Activated CD4-positive, alpha-beta T cell treated with anti-CD3 and anti-CD28 coated beads, Interleukin-2, amount 50 U/mL, for 48 hours (primary cell): ENCODE measurements at places on chromosomes 1 and 21.

DNA sequence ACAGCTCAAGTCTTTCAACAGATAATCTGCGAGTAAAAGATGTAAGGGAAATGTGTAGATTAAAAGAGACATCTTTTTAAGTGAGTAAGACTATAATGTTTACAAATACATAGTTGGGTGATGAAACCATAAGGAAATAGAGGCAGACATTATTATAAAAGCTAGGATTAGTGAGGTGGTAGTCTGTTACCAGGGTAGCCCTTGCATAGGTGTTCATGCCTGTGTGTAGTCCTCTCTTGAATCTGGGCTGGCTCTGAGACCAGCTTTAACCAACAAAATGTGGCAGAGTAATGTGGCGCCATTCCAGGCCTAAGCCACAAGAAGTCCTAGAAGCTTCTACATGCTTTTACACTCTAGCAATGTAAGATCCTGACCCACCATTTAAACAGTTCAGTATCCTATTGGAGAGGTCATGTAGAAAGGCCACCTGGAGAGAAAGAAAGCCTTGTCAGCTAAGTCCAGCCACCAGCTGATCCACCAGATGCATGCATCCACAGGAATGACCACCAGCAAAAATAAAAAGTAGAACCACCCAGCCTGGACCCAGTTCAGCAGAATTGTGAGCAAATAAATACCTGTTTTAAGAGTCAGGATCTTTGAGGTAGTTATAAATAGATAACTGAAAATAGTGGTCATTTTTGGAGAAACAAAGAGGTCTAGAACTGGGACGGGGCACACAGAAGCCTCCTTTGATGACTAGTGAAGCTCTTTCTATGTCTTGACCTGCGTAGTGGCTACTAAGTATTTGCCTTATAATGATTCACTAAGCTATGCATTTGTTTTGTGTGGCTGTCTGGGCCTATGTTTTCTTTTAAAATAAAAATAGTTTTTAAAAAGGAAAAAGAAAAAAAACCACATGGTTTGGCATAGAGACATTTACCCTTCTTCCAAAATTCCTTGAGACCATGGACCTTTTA, 8.1 kb downstream of the NIBAN1 start:
- no peak for DNase-seq

DNA sequence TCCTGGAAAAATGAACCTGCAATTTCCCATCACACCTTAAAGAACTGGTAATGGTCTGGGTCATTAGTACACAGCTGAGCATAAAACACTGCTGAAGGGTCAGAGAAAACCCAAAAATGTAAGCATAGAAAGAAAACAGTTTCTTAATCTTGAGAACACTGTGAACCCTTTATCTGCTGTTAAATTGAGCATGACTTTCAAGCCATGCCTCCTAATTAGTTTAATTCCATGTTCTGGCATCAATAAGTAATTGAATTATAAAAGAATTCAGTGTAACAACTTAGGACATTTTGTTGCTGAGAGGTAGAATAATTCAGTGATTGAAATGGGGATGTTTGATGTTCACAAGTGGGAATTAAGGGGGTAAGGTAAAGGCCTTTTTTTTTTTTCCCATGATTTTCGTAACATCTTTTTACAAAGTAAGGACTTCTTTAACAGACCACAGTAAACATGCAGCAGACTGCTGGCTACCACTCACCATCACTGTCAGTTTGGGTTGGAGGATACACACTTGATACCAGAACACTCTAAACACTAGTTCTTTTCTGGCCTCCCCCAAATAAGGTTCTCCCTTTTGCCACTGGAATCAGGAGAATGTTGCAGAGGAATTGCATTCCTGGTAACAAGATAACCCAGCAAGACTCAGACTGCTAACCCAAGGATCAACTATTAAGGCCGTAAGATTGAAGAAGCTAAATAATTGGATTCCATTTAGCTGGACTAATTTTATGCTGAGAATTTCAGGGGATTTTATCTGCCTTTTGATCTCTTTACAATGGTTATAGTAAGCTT, 3.0 kb downstream of the RWDD3 start:
- no peak for DNase-seq

GRCh38 chr1:111625276-111625675, 5.7 kb downstream of the RAP1A start:
- DNase-seq, result no peak

DNA sequence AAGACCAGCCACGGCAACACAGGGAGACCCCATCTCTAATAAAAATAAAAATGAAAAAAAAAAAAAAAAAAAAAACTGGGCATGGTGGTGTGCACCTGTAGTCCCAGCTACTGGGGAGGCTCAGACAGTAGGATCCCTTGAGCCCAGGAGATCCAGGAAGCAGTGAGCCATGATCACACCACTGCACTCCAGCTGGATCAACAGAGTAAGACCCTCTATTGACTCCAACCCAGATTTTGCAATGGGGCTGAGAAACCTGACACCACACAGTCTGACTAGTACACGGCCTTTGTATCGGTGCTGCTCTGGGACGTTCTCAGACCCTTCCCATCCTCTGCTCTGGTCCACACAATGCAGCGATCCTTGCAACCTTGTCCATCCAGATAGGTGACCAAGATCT, 31.8 kb downstream of the SPATA21 start:
- no peak for DNase-seq

GRCh38 chr21:36729310-36729970, 30.5 kb downstream of the SIM2 start:
- no peak for DNase-seq

- DNase-seq, result no peak
Measured at GRCh38 chr1:74465193-74465681, 47.2 kb downstream of the LRRC53 start.

DNA sequence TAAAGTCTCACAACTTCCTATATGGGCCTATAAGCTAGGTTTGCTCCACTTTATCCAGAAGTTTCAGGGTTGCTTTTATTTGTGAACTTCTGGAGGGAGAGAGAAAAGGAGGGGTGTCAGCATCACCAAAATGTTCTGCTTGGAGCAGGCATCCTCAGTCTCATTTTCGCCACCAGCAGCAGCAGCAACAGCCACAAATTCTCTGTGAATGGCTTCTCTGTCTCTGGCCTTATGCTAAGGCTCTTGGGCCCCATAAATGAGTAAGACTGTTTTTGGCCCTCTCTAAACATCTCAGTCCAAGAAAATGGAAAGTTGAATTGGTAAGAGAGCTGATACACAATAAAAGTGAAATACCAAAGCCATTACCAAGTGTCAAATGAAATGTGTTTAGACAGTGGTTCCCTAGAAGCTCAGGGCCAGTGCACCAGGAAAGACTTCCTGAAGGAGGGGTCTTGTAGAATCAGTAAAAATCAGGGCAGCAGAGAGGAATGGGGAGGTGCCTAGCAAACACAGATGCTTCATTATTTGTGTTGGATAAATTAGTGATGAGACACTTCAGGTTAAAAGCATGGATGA, 53.0 kb upstream of the SPATA6 start:
- no peak for DNase-seq

- DNase-seq, result no peak
Measured at GRCh38 chr21:23921670-23922418, 1685.4 kb downstream of the MRPL39 start.

- DNase-seq, result no peak
Measured at GRCh38 chr1:147509786-147510395, 31.4 kb upstream of the BCL9 start.

- no peak for DNase-seq
Measured at GRCh38 chr1:6086762-6087376, 41.2 kb downstream of the KCNAB2 start.

DNA sequence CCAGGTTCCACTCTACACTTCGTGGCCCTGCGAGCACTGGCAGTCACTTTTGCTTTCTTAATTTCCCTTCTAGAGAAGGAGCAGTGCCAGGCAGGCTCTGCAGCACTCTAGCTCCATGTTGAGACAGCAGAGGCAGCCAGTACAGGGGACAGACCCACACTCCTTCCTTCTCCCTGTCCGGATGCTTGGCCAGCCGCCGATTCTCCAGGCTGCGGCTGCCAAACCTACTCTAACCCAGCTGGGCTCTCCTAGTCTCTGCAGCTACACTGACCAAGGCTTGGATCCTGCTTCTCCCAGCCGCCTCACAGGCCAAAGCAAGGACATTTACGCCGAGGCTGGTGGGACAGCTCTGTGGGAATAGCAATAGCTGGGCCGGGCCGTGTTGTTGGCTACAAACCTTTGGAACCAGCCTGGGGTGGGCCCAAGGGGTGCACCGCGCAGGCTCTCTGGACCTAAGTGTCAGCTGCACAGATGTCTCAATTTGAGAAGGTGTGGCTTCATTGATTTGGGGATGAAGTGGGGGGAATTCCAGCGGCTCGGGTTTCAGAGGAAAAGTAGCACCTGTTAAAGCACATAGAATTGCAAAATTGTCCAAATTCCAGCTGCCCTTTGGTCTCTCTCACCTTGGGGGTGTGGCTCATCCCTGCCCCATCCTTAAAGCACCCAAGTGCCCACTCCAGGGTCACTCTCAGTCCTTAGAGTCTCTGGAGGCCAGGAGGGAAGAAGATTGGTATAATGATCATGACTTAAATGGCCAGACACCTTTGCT, 3.2 kb downstream of the BARHL2 start:
- no peak for DNase-seq

DNA sequence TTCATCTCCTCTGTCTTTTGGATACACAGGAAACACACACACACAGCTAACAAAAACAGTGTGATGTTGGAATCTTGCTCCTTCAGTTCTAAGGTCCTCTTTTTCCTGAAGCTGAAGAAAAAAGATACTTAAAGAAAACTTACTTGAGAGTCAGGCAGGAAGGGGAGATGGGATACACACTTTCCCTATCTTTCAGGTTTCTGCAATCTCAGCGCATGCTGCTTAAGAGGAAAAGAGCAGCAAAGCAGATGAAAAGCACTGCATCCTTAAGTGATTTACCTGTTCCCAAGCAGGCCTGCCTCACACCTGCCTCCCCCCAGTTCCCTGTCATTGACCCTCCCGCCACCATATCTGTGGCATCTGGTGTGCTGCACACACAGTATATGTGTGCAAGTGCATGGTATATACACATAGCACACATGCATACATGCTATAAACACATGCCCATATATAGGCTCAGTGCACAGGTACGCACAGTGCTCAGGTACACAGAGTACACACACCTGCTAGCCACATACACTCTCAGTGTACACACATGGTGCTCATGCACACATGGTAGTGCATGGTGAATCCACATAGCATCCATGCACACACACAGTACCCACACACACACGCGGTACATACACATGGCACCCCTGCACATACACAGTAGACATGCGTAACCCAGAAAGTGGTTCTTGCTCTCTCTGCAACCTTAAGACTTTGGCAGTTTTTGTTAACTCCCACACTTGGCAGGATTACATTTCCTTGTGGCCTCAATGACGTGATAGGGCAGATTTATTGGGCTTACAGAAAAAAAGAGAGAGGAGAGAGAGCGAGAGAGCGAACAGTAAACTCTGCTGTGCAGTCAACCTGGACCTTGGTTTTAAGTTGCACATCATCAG, 166.9 kb downstream of the TOMM20 start:
- no peak for DNase-seq

DNA sequence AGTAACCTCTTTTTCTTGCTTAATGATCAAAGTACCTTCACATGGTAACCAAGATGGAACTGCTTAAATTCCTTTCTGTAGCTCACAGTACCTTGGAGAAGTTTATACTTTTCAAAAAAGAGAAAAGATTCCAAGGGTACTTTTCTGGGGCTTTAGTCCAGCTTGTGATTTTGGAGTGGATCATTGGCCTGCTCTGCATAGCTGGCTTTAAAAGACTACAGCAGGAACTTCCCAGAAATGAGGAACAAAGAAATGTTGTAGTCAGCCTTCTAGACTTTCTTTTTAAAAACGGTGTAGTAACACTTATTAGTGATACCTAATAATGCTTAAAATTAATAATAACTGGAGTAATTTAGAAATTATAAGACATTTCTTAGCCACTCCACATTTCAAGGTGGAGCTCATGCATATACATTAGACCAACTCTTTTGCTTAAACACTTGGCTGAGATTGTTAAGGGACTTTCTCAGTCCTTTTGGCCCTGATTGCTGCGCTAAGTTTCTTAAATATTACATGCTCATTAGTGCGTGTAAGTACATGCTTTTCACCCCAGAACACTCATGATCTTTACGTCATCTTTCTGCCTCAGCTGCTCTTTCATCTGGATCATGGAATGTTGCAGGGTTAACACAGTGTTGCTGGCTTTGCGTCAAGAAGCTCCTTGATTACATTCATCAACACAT, 57.3 kb downstream of the SDCCAG8 start:
- DNase-seq, result no peak

GRCh38 chr1:149923626-149924025, 4.0 kb downstream of the SF3B4 start:
- no peak for DNase-seq

DNA sequence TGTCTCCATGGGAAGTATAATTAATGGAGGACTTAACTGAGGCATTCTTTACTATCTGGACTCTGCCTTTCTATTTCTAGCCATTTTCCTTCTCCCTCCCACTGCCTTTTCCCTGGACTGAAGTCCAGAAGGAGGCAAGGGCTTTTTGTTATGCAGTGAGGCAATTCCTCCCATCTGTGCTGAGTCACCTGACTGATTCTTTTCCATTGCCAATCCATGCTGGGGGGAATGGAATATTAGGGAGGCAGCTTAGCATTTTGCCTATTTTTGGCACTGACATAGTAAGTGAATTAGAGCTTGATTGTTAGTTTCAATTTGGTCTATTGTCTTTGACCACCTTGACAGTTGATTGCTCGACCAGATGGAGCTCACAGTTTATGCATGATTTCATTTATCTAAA, 1000.6 kb upstream of the PRMT6 start:
- no peak for DNase-seq

DNA sequence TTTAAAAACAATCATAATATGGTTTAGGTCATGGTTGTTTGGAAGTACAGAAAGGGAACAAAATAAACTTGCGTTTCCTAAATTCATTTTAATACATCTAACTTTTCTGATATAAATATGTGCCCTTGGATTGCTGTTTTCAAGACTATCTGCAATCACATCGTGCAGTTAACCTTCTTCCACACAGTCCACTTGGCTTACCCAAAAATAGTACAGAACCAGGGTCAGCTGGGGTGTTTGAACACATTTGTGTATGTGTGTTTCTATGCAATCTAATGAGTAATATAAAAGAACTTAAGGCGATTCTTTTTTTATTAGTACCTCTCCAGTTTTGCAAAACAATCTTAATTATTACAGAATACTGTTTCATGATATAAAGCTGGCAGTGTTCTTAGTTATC, 19.9 kb downstream of the SAMSN1 start:
- no peak for DNase-seq

DNA sequence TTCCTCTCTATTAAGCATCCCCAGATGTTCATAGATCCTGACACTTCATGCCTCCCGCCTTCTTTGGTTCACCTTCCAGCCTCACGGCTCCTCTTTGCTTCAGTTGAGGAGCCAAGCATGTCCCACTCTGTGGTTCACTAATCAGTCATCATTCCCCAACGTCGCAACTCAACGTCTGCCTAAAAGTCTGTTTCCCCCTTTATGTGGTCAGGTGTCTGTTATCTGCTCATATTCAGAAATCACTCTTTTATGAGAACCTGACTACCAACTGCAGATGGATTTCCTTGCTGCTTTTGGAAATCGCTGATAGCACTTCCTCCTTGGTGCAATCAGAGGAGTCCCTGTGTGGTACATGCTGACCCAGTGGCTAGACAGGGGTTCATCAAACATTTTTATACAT, 94.1 kb upstream of the VANGL1 start:
- DNase-seq, result no peak
